ENCODE measurements at places on chromosomes 1 and 21.
A peak's percentile ranks its signal among the peaks of the same experiment; 100 is the strongest.

- no peak for DNase-seq
Measured at GRCh38 chr1:199102239-199102638, 463.4 kb downstream of the PTPRC start.

- DNase-seq, result no peak
Measured at GRCh38 chr1:195591917-195592672, 1016.1 kb downstream of the KCNT2 start.

- DNase-seq, result peak; percentile 62
Measured at GRCh38 chr1:200981278-200981677, 42.2 kb downstream of the KIF21B start.

DNA sequence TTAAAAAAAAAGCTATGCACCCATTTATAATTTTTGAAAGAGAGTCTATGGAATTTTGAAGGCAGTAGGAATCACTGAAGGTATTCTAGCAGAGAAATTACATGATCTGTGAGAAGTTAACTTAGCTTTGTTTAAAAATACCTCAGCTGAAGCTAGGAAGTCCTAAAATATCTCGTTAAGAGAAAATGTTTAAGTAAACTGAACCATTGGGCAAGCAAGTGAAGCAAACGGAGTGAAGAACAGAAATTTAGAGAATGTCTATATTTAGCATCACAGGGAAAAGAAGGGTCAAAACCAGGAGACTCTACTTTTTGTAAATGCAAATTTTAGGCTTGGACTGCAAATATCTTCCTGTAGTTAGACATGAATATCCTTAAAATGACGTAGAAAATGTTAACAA is 230.8 kb downstream of the HMCN1 start:
- DNase-seq, result no peak

DNA sequence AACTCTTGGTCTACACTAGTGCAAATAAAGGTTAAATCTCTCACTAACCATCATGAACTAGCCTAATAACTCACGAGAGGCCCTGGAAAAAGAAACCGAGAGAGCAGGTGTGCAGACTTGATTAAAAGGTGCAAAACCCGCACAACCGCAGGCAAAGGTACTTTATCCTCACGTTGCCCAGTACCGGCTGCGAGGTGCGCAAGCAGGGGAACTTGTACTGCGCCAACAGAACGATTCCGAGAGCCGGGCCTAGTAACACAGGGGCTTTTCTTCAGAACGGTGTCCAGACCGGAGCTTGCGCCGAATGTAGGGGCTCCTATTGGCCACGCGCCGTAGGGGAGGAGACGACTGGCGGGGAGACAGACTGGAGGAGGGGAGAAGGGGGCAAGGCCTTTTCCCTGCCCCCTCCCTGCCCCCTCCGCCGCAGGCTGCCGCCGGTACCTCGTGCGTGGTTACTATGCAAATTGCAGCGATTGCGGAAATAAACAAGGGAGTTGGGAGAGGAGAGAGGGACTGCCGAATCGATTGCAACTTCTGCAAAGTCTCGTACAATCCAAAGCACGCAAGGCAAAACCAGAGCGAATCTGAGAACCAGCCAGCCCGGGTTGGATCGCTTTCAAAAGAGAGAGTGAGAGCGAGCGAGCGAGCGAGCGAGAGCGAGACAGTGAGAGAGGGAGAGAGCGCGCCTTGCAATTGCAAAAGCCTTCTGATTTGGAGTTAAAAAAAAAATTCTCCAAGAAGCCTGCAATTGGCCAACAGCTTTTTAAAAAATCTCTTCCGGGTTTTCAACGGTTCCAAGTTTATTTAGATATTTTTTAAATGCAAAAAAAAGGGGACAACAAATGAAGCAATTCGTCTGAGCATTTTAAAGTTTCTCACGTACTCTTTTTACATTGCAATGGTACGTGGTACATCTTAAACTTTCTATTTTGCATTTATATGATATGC is 5.4 kb upstream of the NFIA start:
- DNase-seq, result peak; percentile 98

DNA sequence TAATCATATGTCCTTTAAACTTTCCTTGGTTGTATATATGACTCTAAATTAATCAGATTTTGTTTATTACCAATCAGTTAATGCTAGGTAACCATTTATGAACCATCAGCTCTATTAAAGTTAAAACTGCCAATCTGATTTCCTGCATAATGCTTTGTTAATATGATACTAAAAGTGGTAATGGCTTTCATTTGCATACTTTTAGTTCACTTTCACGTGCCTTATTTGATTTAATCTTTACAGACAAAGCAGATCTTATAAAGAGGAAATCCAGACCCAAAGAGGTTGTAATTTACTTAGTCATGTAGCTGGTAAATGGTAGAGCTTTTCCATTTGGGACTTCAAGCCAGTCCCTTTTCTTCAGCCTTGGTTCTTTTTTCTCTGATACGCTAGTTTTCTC is 61.3 kb downstream of the CLIC4 start:
- DNase-seq, result no peak

GRCh38 chr1:228070851-228071250 is 11.7 kb upstream of the ARF1 start:
- DNase-seq, result no peak

DNA sequence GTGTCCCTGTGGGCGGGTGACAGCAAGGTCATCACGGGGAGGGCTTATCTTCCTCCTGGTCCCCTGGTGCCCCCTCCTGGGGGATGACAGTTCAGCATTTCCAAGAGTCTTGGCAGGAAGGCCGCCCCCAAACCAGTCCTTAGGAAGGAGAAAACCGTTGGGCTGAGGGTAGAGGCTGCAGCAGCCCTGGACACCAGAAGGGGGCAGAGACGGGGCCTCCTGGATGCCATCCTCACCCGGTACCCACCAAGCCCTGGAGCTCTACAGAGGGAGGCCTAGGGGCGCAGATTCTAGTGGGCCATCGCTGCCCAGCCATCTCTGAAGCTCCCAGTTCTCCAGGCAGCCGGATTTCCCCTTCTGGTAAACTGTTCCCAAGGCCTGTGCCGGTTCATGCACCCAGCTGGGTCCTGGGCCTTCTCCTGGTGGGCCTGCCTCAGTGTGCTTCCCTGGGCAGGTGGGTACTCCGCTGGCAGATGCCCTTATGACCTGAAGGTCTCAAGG is 14.8 kb upstream of the ZNF669 start:
- peak; percentile 70 for DNase-seq

GRCh38 chr1:152968248-152968647 is 2.2 kb upstream of the SPRR4 start:
- no peak for DNase-seq

DNA sequence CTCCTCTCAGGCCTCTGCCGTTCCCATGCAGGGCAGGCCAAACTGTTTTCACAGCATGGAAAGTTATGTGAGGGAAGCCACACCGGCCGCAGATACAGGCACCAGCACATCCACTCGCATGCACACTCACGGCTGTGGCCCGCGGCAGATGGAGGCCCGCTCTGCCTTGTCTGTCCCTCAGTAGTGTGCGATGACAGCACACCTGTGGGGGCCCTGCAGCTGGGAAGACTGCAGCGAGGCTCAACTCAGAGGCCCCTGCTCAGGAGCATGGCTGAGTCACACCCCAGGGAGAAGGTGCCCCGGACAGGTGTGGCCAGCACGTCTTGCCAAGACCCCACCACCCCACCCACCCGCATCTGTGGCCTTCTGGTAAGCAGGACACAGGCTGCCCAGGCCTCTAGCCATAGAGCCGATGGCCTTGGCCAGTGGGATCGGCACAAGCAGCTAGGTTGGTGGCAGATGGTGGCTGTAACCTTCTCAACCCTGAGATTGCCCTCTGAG is 1.3 kb upstream of the UBE2J2 start:
- DNase-seq, result peak; percentile 76

- DNase-seq, result no peak
Measured at GRCh38 chr21:38478782-38479181, 19.5 kb downstream of the ERG start.

GRCh38 chr1:55997536-55997935 is 581.8 kb downstream of the PLPP3 start:
- DNase-seq, result no peak

DNA sequence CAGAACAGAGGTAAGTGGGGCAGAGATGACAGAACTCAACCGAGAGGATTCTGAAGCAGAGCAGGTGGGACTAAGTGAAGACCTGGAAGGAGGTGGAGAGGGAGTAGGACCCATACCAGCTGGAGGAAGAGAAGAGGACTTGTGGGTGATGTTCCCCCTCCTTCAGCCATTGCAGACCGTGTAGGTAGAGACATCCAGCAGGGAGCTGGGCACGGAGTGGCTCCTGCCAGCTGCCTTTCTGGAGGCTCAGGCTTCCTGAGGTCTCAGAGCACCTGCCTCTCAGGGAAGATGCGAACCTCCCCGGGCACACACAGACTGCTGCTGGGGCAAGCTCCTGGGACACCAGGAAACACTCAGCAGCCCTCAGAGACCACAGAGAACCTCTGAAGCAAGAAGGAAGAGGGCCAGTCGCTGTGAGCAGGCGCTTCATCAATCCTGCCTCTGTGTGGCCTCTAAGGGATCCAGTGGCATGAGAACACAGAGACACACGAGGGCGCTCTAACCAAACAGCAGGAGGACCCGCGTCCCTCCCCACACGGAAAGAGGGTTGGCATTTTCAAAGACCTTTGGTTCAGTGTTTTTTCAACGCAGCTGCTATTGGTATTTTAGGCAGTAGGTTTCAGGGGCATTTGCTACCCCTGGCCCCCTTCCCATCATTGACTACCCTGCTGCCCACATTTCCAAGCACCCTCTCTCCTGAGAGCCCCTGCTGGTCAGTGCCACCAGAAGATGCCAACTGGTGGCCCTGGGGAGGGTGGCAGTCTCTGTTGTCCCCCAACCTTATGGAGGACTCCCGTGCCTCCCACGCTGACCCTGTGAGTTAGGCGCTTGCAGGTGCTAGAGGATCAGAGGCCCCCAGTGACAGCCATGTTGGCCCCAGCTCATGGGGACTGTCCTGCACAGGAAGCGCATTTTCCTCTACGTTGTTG is 89.6 kb upstream of the EDN2 start:
- DNase-seq, result peak; percentile 91

DNA sequence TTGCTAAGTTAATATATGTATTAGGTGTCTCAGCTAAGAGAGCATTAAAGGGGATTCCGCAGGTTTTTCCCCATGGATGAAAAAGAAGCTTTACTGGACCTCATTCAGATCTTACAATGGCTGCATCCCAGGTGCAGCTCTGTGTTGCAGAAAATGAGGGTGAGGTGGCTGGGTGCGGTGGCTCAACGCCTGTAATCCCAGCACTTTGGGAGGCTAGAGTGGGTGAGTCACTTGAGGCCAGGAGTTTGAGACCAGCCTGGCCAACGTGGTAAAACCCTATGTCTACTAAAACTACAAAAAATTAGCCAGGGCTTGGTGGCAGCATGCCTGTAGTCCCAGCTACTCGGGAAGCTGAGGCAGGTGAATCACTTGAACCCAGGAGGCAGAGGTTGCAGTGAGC is 58.5 kb upstream of the MORC3 start:
- DNase-seq, result no peak

- no peak for DNase-seq
Measured at GRCh38 chr1:4411862-4412261, 242.5 kb upstream of the AJAP1 start.

DNA sequence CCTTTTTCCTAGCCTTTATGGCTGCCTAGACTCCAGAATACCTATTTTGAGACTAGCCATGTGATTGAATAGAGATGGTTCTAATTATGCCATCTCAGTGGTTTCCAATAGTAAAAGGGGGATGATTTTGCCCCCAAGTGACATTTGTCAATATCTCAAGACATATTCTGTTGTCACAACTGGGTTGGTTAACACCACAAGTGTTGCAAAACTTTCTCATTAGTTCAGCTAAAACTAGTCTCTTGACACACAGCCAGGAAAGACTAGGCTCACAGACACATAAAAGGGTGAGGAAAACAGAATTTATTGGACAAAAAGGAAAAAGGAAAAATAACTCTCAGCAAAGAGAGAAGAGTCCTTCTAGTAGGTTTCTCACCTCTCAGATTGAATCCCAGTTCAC is 39.9 kb upstream of the GBP5 start:
- no peak for DNase-seq

- no peak for DNase-seq
Measured at GRCh38 chr1:116826818-116827606, 72.8 kb downstream of the CD2 start.

GRCh38 chr21:16291296-16291695 is 561.5 kb downstream of the USP25 start:
- DNase-seq, result no peak

DNA sequence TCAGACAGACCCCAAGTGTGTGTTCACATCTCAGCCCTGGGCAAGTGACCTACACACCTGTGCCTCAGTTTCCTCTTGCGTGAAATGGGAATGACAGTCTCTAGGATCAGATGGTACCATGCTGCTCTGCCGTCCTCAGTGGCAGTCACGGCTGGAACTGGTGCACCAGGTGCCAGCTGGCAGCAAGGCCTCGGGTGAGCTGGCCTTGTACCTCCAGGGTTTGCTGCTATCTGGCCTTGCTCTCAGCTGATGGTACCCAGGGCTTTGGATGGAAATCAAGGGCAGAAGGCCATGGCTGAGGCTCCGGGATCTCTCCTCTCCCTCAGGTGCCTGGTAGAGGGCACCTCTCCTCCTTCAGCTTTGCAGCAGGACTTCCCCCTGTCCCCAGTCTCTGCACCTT is 21.3 kb downstream of the TMEM201 start:
- DNase-seq, result no peak

GRCh38 chr1:108913105-108913948 is 36.5 kb downstream of the GPSM2 start:
- DNase-seq, result no peak

GRCh38 chr1:23600283-23600682 is 41.0 kb upstream of the ID3 start:
- no peak for DNase-seq

DNA sequence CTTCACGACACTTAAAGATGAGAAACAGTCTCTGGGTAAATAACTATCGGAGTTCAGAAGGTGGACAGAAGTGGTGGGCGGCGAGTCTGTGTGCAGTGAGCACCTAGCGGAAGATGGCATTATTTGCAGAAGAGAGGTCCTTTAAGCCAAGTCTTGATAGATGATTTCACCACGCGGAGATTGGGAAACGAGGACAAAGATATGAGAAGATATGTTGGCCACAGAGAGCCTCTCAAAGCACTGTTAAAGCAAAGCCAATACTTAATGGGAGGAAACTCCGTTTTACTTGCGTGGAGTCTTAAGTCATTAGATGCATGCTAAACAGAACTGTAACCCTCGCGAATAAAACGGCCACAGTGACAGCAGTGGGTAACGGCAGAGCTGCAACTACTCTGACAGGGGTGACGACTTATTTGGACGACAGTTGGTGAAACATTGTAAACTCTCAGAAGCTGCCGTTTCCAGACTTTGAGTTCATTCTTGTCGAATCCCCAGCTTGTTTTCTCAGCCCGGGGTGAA is 577 bp upstream of the CEP350 start:
- DNase-seq, result no peak

- DNase-seq, result no peak
Measured at GRCh38 chr1:40636777-40637176, 28.7 kb downstream of the RIMS3 start.

GRCh38 chr21:41055266-41055665 is 112.7 kb upstream of the BACE2 start:
- DNase-seq, result no peak

DNA sequence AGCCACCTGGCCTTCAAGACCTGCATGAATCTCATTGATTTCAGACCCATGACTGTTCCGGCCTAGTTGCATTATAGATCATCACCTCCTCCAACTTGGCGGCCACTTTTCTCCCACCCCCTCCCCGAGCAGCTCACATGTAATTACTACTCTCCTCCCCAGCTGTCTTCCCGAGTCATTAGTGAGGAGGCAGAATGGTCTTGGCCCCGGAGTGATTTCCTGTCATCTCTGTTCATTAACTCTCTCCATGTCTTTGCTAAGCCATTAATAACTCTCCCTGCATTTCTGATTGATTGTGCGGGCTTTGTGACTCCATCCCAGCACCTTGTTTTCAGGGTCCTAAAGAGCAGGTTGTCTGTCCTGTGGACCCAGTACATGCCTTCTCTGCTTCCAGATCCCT is 75.6 kb upstream of the CNTN2 start:
- DNase-seq, result no peak

- no peak for DNase-seq
Measured at GRCh38 chr1:220366269-220366668, 94.0 kb upstream of the RAB3GAP2 start.

All from spleen (tissue), 13 donors.